Left hindlimb (tissue), 1 donor: ENCODE measurements at places on chromosomes 5 and 9.

GRCh38 chr9:73199886-73200285 is 48.2 kb downstream of the ANXA1 start:
- no peak for DNase-seq

DNA sequence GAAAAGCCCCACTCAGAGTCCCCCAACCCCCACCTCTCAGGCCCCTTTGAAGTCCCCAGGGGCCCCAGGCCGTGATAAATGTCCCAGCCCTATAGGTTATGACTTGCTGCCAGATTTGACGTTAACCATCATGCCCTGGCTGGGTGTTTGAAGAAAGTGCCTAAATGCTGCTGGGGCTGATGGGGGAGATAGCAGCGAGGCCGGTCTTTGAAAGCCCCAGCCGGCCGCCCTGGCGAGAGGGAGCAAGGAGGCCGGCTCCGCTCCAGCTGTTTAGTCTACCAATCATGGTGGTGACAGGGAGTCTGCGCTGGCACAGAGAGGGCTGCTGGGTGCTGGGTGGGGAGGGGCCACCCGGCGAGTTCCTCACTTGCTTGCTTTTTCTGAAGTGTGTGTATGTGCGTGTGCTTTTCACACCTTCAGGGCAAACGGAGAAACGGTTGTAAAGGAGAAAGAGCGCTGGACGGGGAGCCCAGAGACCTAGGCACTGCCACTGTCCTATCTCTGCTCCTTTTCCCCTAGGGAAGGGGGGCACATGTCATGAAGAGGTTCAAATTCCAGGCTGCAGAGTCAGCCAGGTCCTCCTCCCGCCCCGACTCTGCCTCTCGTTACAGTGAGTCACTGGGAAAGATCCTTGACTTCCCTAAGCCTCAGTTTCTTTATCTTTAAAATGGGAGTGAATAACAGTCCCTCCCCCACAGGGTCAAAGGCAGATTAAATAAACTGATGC is 126.1 kb upstream of the HAND1 start:
- no peak for DNase-seq

GRCh38 chr5:19927919-19928318 is 60.1 kb downstream of the CDH18 start:
- no peak for DNase-seq

DNA sequence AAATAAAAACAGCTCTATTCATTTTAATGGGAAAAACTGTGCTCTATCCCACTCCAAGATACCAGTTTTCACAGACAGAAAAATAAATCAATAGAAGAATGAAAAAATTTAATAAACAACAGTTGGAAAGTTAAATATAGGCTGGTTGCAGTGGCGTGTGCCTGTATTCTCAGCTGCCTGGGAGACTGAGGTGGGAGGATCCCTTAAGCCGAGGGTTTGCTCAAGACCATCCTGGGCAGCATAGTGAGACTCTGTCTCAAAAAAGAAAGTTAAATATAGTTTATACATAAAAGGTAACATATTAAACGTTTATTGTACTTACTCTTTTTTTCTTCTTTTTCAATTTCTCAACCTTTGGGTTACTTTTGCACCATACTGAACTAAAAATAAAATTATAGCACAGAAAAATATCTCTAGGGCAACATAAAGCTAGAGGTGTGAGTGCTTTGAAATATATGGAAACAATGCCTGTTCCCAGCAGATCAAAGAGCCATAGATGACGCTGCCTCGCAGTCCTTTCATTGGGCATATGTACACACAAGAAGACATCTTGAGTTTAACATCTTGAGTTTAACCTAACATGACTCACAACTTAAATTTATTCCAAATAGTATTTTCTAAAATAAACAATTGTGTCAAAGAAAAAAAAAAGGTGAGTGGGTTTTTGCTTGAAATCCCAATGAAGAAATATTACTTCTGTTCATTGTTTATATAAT is 25.7 kb upstream of the KLF9 start:
- DNase-seq: no peak

DNA sequence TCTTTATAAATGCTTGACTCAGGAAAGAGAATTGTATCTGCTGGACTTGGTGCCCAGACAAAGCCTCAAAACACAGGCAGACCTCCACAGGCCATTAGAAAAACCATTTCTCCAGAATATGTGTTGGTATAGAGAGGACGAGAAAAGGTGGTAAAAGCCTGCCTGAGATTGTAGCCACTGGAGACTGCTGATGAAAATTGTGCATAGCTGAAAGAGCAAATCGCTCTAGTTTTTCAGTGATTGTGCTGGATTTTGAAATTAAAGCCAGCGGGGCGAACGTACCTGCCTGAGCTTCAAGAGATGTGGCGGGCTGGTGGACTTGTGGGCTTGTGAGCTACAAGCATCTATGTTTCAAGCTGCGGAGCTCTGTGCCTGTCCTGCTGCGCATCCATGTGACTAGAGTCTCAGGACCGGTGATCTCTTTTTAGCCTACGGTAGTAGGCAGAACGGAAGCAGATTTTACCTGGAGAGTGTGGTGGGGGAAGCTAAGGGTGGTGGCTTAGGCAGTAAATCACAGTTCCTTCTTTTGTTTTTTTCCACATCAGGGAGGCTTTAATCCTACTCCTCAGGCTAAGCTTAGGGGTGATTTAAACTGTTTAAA is 193.6 kb downstream of the SREK1 start:
- no peak for DNase-seq

GRCh38 chr5:40502736-40503135 is 177.0 kb upstream of the PTGER4 start:
- no peak for DNase-seq
